ENCODE measurements at places on chromosomes 2 and 18. TPM values are rescaled to one million over a fixed set of nuclear protein-coding genes. Genes with fewer than 3 reads are reported as not detected.

DNA sequence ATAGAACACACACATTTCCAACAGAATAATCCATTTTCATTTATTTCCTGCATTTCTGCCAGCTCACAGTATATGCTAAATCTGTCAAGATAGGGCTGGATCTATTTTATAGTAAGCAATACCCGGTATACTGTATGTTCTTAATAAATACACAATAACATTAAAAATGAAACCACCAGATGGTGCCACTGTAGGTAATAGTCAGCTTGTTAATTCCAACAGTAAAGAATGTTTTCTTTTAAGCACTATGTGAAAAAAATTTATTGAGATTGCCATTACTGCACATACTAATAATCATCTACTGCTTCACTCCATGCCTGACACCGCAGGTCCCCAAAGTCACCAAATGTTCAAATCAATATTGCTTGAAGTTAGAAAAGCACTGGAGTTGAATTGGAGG lies 131.5 kb upstream of the PGAP1 start:
- no peak overlapping the region for H3K4me3 ChIP-seq
- DNase-seq: no peak
- no peaks in the 10 kb centered on the region for H3K4me1 ChIP-seq

DNA sequence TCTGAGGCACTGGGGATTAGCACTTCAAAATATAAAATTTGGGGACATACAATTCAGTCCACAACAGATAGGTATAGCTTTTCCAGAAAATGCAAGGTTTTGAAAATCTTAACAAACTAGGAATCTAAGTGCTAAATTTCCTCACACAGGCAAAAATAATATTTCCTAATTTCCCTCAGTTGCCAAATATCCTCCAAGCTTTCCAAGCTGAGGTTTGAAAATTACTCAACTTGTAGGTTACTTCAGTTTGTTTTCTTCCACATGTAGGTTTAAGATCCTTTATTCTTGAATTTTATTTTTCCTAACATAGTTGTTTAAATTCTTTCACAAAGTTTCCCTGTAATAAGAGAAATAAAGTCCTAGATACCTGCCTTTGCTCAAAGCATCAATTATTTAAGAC lies 192.9 kb upstream of the NRXN1 start:
- H3K36me3 ChIP-seq: no peaks in the 10 kb centered on the region
- no peak overlapping the region for H3K4me3 ChIP-seq
- H3K4me1 ChIP-seq: no peaks in the 10 kb centered on the region

DNA sequence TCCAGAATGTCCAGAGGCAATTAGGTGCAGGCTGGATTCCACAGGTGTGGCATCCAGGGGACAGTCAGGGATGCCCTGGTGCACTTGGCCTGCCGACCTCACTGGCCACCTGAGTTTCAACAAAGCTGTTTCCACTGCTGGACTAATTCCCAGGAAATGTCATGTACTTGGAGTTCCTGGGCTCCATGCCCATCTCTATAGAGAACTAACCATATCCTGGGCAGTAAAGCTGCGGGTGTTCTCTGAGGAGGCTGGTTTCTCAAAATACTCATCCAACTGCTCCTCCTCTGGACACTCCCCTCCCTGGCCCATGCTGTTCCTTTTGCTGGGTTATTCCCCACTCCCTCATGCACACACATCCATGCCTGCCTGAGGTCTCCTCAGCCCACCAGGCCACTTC lies 161.9 kb upstream of the SKOR2 start:
- H3K27ac ChIP-seq: no peak overlapping the region
- H3K27me3 ChIP-seq: no peaks in the 10 kb centered on the region
- no peak for DNase-seq

GRCh38 chr18:41996020-41996419 lies 41.0 kb downstream of the PIK3C3 start:
- H3K36me3 ChIP-seq: peaks cover 9% of the 10 kb centered on the region
- no peaks in the 10 kb centered on the region for H3K27me3 ChIP-seq
- no peaks in the 10 kb centered on the region for H3K4me1 ChIP-seq
- H3K4me3 ChIP-seq: no peak overlapping the region

REG3G gene
- not detected for total RNA-seq

All from H1 (cell line).